ENCODE measurements at places on chromosomes 1 and 21. TPM values are rescaled to one million over a fixed set of nuclear protein-coding genes. Genes with fewer than 3 reads are reported as not detected.

C1orf174 gene
- polyA plus RNA-seq = 21.3 TPM

DNA sequence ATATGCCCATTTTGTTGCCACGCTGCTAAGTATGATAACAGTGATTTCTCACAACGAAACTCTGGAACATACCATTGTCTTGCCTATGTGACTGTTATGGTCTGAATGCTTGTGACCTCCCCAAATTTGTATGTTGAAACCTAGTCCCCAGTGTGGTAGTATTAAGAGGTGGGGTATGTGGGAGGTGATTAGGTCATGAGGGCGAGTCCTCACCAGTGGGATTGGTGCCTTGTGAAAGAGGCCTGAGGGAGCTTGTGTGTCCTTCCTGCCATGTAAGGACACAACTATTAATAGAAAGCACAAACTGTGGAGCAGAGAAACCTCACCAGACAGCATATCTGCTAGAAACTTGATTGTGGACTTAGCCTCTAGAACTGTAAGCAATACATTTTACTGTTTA, 84.6 kb downstream of the SELENOF start:
- no peak for DNase-seq

- no peak for DNase-seq
These were observed 116.2 kb upstream of the FGGY start for GRCh38 chr1:59180735-59181134.

SPATA1 gene
- 0.43 TPM for polyA plus RNA-seq

GRCh38 chr1:71783071-71783470, 499.3 kb downstream of the NEGR1 start:
- DNase-seq = no peak

GRCh38 chr1:9400425-9401079, 107.9 kb downstream of the SPSB1 start:
- DNase-seq = no peak

GRCh38 chr1:66464351-66464750, 69.6 kb upstream of the SGIP1 start:
- no peak for DNase-seq

OR2L13 gene
- not detected for polyA plus RNA-seq

- DNase-seq = no peak
These were observed 32.6 kb upstream of the DENND1B start for GRCh38 chr1:197807739-197808453.

GRCh38 chr21:39968010-39968409, 100.8 kb downstream of the PCP4 start:
- no peak for DNase-seq

DNA sequence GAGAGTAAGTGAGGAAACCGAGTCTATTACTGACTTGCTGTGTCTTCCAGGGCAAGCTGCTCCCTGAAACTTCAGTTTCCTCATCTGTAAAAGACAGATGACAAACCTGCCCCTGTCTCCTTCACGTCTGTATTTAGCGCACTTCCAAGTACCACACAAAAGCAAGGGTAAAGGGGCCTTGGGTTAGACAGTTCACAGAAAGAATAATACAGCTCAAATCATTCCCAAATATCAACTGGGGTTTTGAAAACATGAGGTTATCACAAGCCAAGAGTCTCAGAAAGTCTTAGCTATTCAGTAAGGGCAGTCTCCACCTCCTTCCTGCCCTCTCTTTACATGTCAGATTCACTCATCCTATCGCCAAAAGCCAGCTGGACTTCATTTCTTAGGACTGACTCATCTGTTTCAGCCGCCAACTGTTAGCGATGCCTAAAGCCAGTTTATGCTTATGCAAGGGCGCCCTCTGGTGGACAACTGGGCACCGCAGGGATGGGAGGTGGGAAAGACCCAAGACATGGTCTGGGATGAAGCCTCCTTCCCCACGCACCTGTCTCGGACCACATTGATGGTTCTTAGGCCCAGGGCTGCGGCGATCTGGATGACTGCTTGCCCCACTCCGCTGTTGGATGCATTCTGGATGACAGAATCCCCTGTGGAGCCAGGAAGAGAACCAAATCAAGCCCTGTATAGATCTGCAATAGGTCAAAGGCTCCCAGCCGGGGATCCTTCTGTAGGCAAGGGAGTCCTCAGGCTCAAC, 21.1 kb upstream of the SRSF4 start:
- DNase-seq = peak; percentile 92
